GM12892 (cell line): ENCODE measurements at places on chromosomes 7 and 10.

DNA sequence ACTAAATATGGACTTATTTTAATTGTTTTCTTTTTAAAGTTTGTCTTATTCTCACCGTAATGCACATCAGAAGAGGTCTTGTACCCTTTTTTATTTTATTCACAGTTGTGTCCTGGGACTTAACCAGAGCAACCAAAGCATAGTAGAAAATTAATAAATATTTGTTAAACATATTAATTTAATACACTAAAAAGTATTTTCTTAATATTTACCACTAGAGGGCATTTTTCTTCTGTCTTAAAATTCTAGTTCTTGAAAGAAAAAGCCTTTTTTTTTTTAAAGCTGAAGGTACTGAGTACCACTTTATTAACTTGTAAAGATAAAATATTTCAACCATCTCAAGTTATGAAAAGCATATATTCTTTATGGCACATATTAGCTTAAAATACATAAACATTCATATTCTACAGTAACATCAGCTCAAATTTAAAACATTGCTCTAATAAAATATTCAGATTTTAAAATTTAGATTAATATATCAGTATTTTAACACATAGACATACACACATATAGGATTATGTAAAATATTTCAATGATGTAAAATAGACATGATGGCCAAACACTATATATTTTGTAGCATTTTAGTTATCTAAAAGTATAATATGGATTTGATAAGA, 260.4 kb downstream of the SEMA3A start:
- DNase-seq, result no peak

- DNase-seq, result no peak
Measured at GRCh38 chr7:137790828-137791227, 55.9 kb downstream of the DGKI start.

DNA sequence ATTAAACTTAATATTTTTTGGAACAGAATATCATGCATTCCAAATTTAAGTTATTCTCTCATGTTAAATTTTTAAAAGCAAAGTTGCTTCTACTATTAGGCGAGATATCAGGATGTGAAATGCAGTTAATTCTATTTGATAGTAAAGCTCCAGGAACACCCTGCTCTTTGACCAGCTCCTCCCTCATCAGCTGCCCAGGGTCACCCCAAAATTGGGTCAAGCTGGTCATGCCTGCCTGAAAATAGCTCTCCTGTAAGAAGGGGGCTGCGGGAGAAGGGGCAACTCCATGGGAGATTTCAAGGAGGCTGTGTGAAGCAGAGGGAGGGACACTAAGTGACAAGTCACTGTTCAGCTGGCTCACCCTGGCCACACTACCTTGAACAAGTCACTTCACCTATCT, 5.9 kb downstream of the PPP1R3C start:
- no peak for DNase-seq

GRCh38 chr7:155217634-155218033, 80.0 kb upstream of the INSIG1 start:
- DNase-seq, result no peak

GRCh38 chr10:111082102-111082975, 5.5 kb downstream of the ADRA2A start:
- no peak for DNase-seq

- no peak for DNase-seq
Measured at GRCh38 chr10:20616918-20617810, 279.9 kb downstream of the NEBL start.

GRCh38 chr7:32336726-32337125, 153.5 kb downstream of the LSM5 start:
- DNase-seq, result no peak

GRCh38 chr10:98474628-98475027, 27.9 kb upstream of the HPS1 start:
- no peak for DNase-seq

DNA sequence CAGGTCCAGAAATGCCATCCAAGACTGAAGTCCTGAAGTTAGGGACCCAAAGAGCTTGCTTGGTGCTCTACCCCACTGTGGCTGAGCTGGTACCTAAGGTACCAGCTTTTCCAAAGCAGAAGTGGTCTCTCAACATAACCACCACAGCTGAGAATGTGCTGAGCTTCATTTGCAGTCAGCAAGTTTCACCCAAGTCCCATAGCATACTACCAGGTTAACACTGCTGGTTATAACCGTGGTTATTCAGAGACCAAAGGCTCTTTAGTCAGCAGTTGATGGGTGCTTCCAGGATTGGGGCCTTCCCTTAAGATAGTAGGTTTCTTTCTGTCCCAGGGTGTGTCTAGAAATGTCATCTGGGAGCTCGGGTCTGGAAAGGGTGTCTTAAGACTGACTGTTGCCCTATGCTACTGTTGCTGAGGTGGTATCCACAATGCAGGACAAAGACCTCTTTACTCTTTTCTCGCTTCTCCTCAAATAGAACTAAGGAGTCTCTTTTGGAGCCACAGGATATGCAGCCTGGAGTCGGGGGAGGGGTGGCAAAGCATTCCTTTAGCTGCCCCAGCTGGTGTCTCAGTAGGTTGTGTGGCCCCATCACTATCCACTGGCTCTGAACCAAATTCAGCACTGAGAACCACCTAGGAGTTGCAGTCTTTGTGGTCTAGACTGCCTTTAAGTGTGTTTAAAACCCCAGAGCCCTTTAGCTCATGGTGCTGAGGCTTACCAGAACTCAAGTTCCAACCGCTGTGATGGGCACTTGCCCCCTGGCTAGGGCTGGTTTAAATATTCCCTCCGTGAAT, 354.9 kb upstream of the SEMA3C start:
- no peak for DNase-seq

- DNase-seq, result no peak
Measured at GRCh38 chr10:30751678-30752331, 122.3 kb upstream of the LYZL2 start.

- DNase-seq, result no peak
Measured at GRCh38 chr10:121216721-121217181, 365.6 kb downstream of the WDR11 start.

DNA sequence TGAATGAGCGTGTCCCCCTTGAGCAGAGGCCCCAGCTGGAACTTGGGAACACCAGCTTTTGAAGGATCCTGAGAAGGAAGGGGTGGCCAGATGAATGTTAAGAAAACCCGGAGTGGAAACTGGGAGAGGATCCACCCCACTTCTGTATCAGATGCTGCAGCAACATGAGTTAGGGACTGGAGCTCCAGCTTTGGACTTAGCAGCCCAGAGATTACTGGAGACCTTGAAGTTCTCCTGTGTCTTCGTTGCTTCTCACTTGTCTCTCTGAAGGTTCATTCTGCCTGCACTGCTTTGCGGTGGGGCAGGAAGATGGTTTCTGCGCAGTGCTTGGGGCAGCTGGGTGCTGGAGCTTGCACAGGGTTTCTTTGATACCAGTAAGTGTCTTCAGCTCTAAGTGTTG, 9.3 kb downstream of the TMEM248 start:
- DNase-seq, result no peak

DNA sequence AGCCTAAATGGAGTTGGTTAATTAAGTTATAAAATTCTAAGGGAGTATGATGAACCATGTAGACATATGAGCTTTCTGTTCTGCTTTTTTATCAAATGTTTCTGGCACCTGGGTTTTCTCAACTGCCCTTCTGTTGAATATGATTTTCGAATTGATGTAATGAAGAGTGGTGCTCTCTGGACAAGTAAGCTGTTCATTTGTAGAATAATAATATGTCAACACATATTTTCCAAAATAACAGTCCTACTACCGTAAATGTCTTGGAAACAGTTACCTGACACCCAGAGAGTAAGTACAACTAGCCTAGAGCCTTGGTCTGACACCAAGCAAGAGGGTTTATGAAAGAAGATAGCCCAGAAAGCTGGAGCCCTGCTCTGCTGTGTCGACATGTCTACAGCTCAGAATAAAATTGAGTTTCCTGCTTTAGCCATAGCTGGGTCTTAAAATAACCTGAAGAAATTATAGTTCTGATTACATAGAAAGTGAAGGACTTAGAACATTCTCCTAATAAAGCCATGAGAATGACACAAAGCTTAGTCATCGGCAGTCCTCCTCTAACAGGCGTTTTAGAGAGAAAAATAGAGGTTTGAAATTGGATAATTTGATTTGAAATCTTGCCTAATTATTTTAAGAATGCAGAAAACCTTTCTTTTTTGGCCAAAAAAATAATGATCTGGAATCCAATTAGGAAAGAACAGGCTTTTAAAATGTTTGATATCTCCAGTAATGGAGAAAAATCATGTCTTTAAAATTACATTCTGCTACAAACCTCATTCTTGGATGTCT, 25.1 kb downstream of the HDAC9 start:
- no peak for DNase-seq

- DNase-seq, result peak; percentile 57
Measured at GRCh38 chr10:72087969-72088888, at the start of gene SPOCK2. SPOCK2 (minus strand) TSS chr10:72088551; CDS start chr10:72088328, 223 bp downstream.

GRCh38 chr10:129179245-129179971, 287.6 kb upstream of the MGMT start:
- no peak for DNase-seq

- DNase-seq, result no peak
Measured at GRCh38 chr7:37419496-37419895, 29.2 kb downstream of the ELMO1 start.

DNA sequence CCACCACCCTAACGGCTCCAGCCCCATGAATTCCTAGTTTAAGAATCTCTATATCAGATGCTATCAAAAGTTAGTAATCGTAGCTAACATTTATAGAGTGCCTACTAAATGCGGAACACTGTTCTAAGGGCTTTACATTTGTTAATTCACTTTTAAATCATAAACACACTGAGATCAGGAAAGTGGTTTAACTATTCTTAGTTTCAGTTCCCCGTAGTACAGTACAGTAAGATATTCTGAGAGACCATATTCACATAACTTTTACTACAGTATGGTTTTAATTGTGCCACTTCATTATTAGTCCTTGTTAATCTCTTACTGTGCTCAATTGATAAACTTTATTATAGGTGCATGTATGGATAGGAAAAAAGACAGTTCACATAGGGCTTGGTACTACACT, 22.5 kb downstream of the SYPL1 start:
- DNase-seq, result no peak

- DNase-seq, result no peak
Measured at GRCh38 chr10:104351061-104351702, 2.5 kb upstream of the CFAP58 start.

DNA sequence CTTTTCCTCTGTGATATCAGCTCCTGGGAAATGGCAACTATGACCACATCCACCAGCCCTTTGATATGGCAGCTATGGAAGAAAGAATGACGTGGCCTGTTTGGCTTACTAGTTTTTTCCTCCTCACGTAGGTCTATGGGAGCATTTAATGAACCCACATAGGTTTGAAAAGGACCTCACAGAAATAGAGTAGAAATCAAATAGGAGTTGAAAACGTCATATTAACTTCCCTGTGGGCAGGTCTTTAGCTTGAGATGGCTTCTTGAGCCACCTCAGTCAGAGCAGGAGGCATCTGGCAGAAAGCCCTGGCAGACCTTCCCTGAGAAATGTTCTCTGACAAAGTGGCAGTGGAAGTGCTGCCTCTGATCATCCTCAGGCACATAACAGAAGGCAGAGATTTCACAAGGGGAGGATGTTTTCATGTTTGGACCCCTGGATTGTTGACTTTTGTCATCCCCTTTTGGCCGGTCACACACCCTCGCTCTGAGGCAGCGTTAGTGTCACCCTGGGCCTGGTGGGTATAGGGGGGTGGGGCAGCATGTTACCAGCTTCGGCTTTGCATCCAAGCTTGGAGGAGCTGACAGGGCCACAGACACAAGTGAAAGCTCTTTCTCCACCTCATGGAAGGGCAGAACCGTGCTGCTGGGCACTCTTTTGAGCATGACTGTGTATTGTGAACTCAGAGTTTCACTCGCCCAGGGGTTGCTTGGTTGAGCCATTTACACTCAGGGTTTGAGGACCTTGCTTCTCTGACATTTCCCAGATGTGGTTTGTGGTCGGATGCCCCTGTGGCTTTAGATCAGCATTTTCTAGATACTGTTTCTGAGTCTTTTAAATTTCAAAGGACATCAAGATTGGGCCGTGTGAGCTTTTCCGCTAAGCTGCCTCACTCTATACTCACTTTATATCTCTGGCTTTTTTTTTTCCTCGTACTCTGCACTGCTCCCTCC, 184.2 kb downstream of the STK31 start:
- no peak for DNase-seq

- no peak for DNase-seq
Measured at GRCh38 chr10:61754587-61755550, 92.1 kb downstream of the CABCOCO1 start.

DNA sequence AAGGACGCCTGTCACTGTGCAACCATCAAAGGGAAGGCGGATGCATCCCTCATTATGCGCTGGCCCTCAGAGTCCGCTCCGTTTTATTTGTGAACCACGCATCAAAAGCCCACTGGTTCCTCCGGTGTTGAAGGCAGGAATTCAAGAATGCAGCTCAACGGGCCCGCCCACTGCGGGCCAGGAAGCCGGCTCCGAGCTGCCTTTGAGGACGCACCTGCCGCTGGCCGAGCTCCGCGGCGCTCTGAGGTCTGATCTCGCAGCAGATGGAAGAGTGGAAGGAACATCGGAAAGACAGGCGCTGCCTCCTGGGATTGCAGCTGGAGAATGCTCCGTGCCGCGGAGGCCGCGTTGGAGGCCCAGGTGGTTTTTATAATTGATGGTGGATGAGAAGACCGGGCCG, 56.9 kb upstream of the ADGRA1 start:
- DNase-seq, result no peak

- DNase-seq, result peak; percentile 16
Measured at GRCh38 chr10:72308320-72308987, 34.7 kb downstream of the DDIT4 start.

- DNase-seq, result no peak
Measured at GRCh38 chr7:1095621-1096155, 7.8 kb downstream of the GPER1 start.

- DNase-seq, result no peak
Measured at GRCh38 chr10:118812393-118812740, 57.6 kb upstream of the CACUL1 start.

GRCh38 chr7:133883591-133883990, 243.5 kb upstream of the LRGUK start:
- no peak for DNase-seq

DNA sequence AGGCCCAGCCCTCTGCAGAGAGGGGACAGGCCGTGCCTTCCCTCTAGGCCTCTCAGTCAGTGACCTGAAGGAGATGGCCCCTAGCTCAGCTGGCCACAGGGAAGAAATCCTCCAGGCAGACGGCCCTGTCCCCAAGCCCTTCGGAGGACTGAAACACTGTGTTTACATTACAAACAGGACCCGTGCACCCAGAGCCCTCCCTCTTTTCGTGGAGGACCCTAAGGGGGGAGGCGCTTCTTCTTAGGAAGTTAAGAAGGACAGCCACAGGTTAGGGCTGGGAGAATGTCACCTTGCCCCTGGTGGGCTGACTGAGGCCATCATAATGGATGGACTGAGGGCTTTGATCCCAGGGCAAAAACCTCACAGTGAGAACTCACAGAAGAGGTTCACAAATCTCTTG, 154.9 kb downstream of the SLIT1 start:
- DNase-seq, result no peak

DNA sequence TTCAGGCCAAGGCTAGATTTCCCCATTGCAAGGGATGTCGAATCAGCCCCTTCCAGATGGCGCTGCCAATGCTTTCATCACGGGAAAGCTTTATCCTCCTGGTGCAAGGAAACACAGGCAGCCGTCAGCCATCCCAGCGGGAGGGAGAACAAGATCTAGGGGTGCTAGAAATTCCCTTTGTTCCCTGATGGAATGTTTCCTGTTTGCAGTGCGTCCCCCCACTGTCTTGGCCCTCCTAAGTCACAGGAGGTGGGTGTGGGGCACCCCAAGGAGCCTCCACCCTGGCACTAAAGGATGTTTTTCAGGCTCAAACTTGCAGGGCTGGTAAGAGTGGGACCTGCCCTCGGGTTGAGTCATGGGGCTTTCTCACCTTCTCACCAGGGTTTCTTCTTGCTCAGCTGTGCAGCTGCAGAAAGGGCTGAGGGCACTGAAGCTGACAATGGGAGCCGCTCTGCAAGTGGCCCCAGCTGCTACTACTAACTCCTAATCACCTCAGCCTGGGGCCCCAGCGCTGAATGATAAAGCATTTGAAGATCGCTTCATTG, 103.6 kb downstream of the PRPF18 start:
- DNase-seq, result peak; percentile 40
